ENCODE measurements at places on chromosomes 12 and 14.
A peak's percentile ranks its signal among the peaks of the same experiment; 100 is the strongest.

- DNase-seq = peak; percentile 62
These were observed 99.9 kb downstream of the PHETA1 start for GRCh38 chr12:111268738-111269572.

GRCh38 chr12:131106349-131106941, 152.7 kb downstream of the ADGRD1 start:
- DNase-seq = no peak

DNA sequence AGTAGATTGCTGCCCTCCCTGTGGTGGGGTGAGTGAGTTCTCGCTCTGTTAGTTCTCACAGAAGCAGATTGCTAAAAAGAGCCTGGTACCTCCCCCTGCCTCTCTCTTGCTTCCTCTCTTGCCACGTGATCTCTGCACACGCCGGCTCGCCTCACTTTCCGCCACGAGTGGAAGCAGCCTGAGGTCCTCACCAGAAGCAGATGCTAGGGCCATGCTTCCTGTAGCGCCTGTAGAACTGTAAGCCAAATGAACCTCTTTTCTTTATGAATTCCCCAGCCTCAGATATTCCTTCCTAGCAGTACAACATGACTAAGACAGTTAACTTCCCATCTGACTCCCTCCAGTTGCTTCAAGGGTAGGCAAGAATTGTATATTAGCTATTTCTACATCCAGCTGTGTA, 76.2 kb downstream of the ETV6 start:
- DNase-seq = no peak

- peak; percentile 66 for DNase-seq
These were observed 8.3 kb downstream of the TMX1 start for GRCh38 chr14:51248016-51248987.

GRCh38 chr12:64621257-64621942, 11.1 kb downstream of the RASSF3 start:
- peak; percentile 67 for DNase-seq

DNA sequence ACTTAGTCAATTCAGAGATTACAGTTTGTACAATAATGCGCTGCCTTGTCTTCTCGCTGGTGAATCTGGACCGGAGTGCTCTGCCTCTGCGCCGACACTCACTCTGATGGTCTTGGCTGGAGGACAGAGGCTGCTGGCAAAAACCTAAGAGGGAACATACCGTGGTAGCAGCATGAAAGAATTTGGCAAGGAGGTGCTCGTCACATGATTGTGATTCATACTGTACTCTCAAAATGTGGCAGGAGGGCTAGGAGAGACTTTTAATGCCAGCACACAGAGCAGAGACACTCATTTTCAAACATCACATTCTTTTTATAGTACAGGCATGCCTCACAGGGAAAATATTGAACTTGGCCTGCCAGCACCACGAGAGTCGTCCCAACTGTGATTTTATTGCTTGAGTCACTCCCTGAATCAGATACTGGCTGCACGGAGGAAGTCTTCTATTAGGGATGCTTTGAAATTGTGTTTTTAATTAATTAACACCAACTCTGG, 67.8 kb downstream of the HMGA2 start:
- DNase-seq = no peak

DNA sequence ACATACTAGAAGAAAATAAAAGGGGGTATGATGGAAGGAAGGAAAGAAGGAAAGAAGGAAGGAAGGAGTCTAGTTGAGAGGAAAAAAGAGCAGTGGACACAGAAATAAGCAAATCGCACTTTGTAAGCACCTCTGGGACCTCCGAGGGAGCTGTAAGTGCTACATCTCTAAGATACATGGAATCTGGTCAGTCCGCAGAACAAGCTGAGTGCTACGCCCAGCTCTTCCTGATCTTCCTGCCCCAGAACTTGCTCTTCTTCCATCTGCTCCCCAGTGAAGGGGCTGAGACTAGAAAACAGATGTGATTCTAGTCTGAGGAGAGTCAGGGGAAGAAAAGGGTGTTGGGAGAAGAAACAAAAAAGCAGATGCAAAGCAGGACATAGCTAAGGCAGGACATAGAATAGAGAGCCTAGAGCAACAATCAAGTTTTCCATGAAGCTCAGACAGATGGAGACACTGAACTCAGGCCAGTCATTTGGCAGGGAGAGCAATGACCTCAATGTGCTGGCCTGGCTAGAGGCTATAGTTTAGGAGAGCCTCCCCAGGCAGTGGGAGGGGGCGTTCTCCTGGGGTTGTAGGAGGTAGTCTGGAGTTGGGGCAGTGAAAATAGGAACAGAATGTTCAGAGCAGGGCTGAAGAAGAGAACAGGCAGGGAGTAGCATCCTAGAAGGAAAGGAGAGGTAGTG, 1.7 kb upstream of the MFAP5 start:
- no peak for DNase-seq

GRCh38 chr14:69928111-69928523, 48.9 kb downstream of the SMOC1 start:
- no peak for DNase-seq

DNA sequence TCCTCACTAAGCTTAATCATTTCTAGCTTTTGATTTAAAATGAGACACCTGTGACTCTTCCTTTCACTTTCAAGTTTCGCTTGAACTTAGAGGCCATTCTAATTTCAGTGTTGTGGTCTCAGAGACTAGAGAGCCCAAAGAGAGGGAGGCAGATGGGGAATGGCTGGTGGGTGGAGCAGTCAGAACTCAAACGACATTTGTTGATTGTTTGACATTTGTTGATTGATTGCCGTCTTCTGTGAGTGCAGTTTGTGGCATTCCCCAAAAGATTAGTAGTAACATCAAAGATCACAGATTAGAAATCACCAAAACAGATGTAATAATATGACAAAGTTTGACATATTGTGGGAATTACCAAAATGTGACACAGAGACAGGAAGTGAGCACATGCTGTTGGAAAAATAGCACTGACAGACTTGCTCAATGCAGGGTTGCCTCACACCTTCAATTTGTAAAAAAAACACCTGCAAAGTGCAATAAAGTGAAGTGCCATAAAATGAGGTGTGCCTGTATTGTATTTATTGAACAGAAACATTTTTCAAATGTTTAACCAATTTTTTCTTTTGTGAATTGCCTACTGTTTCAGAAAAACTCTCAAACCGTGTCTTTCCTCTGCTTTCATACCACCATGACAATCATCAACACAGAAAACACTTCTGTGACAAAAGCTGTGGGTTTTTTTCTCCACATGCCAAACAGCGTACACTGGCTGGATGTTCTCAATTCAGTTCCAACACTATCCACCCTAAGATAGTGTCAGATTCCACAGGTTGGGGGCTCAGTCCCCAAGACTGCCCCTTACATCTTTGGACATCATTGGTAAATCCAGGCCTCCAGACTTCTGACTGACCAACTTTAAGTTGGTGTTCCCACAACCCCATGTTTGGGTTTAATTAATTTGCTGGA, 376.3 kb upstream of the RGS6 start:
- DNase-seq = peak; percentile 47

GRCh38 chr12:9367201-9367600, 159.0 kb upstream of the PZP start:
- DNase-seq = no peak

- no peak for DNase-seq
These were observed 135.8 kb downstream of the SLC8A3 start for GRCh38 chr14:70052990-70053389.

Measured in GM13976 (cell line).